ENCODE measurements at places on chromosomes 2 and 18.

DNA sequence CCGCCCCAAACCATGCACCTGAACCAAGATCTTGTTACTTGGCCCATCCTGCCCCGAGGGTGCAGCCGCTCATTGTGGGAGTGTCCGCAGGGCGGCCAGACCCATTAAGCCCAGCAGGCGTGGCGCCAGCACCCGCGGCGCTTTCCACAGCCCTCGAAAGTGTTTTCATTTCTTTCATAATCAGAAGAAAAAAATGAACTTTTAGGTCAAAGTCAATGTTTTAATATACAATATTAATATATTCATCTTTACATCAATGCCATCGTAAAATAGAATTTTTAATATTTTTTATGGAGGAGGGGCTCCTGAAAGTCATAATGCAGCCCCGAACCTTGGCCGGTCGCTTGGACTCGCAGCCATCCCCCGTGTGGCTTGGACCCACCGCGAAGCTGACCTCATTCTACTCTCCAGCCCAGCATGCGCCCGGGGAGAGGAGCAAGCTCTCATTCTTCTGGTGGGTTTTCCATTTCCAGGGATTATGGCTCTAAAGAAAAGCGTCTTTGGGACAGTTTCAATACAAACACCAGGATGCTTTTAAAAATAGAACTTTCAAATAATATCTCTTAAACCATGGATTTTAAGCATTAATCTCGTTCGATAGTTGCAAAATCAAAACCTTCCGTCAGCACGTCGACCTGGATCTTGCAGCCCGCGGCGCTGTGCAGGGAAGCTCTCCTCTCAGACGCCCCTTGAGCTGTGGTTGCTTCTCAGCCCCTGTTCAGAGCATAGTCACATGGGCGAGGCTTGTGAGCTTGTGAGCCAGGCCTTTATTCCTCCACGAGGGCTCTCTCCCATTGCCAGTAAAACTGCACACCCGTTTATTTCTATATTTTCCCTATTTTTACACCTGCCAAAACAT is 17.2 kb upstream of the ASB1 start:
- no peak for DNase-seq

DNA sequence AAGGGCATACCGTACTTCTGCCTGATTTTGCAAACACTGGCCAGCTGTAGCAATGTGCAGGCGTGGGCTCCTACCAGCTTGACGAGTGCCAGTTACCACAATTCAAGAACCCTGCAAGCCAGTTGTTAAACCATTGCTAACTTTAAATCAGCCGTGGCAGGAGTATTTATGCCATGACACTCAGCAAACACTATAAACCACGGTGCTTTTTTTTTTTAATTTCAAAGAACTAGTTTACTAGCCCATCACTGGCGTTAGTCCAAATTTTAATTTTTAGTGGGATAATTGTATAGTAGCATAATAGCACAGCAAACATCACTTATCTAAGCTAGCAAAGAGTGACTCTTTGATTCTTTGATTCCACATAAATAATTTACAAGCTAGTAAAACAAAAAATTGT is 111.1 kb downstream of the COL4A4 start:
- DNase-seq = no peak

GRCh38 chr18:39450958-39451357 is 1885.4 kb upstream of the CELF4 start:
- DNase-seq = no peak

GRCh38 chr18:22378672-22379282 is 38.9 kb downstream of the CTAGE1 start:
- peak; percentile 53 for DNase-seq

DNA sequence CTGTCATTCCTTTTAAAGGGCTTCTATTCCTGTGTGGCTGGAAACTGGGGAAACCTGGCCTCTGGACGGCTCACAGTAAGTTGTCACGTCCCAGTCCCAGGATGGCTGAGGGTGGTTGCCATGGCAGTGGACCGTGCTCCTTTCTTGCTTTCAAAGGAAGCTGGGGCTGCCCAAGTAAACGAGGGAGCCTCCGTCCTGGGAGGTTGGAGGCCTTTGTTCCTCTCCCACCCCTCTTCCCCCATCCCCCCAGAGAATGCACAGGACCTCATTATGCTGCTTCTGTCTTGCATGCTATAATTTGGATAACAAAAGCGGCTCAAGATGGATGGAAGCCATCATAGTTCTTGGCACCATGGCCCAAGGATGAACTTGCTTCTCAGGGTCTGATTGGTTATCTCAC is 325.5 kb upstream of the HS6ST1 start:
- DNase-seq = no peak

DNA sequence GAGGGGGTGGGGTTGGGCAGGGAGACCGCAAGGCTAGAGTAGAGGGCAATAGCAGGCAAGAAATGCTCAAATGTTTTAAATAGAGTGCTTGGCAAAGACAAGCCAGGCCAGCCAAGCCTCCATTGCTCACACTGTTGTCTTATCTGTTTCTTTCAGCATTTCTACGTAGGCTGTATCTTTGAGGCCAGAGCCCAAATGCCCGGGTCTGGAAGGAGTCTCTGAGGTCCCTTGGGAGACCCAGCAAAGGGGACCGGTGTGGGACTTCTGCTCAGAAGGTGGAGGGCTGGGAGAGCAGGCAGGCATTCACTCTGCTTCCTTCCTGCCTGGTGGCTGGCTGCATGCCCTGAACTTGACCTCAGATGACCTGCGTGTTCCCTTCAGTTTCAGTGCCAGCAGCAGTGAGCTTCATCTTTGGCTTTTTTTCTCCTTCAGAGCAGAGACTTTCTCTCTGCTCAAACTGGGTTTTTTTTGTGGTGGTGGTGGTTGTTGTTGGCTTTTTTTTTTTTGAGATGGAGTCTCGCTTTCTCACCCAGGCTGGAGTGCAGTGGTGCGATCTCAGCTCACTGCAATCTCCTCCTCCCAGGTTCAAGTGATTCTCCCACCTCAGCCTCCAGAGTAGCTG is 13.7 kb upstream of the TET3 start:
- peak; percentile 43 for DNase-seq

GRCh38 chr2:217588266-217588665 is 414.5 kb downstream of the TNS1 start:
- no peak for DNase-seq
